ENCODE measurements at places on chromosomes 5 and 9. TPM values are rescaled to one million over a fixed set of nuclear protein-coding genes. Genes with fewer than 3 reads are reported as not detected.

The UNC5A gene
- 0.78 TPM for polyA plus RNA-seq

The DMRT3 gene
- 0.08 TPM for polyA plus RNA-seq

The IGFBPL1 gene
- polyA plus RNA-seq: 1.1 TPM

The FOXI1 gene
- not detected for polyA plus RNA-seq

The TYRP1 gene
- polyA plus RNA-seq: 11.2 TPM

The COL5A1 gene
- 131 TPM for polyA plus RNA-seq

The CAMK2A gene
- 3.2 TPM for polyA plus RNA-seq

The NTMT1 gene
- 20.9 TPM for polyA plus RNA-seq

The WDR31 gene
- 4.9 TPM for polyA plus RNA-seq

The SOX30 gene
- polyA plus RNA-seq: 0.46 TPM

The CSF2 gene
- 0.18 TPM for polyA plus RNA-seq

The GRM6 gene
- polyA plus RNA-seq: 2.1 TPM

The PTPRD gene
- polyA plus RNA-seq: 117 TPM

The SLC23A1 gene
- 1.8 TPM for polyA plus RNA-seq

The LVRN gene
- 1.2 TPM for polyA plus RNA-seq

The PRRC1 gene
- polyA plus RNA-seq: 94.5 TPM

The DDX4 gene
- not detected for polyA plus RNA-seq

The KIF27 gene
- 22.5 TPM for polyA plus RNA-seq

The NMUR2 gene
- polyA plus RNA-seq: 0.91 TPM

The CCIN gene
- 0.12 TPM for polyA plus RNA-seq

Measured in right lung (tissue), 10 donors.